ENCODE measurements at places on chromosomes 2 and 18.
A peak's percentile ranks its signal among the peaks of the same experiment; 100 is the strongest.

GRCh38 chr2:164903204-164903603 lies 52.1 kb downstream of the SLC38A11 start:
- peak; percentile 47 for DNase-seq

GRCh38 chr2:233469261-233470010 lies 97.1 kb downstream of the USP40 start:
- no peak for DNase-seq

- no peak for DNase-seq
Observed at GRCh38 chr2:123928358-123928757, 96.7 kb upstream of the CNTNAP5 start.

- no peak for DNase-seq
Observed at GRCh38 chr18:9260388-9261380, 73.9 kb upstream of the TWSG1 start.

- DNase-seq = no peak
Observed at GRCh38 chr2:62084801-62085200, 111.1 kb upstream of the B3GNT2 start.

GRCh38 chr2:29005331-29005730 lies 24.2 kb downstream of the TOGARAM2 start:
- DNase-seq = no peak

DNA sequence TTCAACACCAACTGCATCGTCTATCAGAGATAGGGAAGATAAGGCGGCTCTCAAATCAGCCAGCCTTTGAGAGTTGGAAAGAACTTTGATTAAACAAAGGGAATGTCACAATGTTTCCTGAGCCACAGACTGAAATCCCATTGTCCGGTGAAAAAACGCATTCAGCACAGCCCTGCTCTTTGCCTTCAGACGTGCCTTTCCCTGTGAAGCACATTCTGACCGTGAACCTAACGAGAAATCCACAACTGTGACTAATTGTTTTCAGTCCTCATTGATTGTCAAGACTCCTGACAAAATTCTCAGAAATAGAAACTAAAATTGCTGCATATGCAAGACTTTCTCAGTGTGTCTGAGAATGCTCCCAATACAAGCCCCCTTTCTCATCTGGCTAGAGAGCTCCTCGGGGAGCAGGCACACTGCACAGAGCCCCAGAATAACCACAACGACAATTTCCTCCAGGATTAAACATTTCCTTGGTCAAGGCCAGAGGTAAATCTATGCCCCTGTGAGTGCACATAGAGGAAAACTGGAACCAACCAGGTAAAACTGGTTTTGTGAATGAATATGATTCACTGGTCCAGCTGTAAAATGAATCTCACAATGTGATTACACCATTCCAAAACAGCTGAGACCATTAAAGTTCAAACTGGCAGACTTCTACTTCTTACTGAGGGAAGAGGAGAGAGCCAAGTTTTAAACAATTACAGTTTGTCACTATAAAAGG lies 561.9 kb upstream of the ID2 start:
- DNase-seq = no peak

DNA sequence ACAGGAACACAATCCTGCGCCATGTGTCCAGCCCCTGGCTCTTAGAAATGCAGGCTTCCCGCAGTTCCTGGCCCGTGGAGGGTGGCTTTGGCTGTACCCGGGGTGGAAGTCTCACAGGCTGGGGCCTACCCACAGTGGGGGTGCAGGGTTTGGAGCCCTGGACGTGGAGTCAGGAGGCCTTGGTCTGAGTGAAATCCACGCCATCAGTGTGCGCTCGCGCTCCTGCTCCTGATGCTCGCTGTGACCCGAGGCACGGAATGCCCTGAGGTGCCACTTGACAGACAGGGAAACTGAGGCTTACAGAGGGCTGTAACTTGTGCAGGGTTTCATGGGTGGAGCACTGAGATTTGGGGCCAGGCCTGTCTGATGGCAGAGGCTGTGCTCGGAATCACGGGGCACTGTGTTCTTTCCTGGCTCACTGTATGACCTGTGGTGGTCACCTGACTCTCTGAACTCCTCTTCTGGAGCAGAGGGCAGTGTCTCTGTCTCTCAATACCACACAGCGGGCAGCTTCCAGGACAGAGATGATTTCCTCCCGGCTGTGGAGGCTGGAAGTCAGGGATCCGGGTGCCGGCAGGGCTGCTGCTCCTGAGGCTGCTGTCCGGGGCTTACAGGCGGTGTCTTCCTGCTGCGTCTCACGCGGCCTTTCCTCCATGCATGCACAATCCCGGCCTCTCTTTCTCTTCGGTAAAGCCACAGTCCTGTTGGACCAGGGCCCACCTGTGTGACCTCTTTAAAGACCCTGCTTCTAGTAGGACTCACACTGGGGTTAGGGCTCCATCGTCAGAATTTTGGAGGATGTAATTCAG lies 25.9 kb upstream of the ALLC start:
- DNase-seq = no peak

Data from NCI-H1092 treated with DMSO at 0.1 percent for 48 hours (cell line).